Left ventricle myocardium inferior (tissue), 1 donor: ENCODE measurements at places on chromosomes 13 and 19. TPM values are rescaled to one million over a fixed set of nuclear protein-coding genes. Genes with fewer than 3 reads are reported as not detected.

DNA sequence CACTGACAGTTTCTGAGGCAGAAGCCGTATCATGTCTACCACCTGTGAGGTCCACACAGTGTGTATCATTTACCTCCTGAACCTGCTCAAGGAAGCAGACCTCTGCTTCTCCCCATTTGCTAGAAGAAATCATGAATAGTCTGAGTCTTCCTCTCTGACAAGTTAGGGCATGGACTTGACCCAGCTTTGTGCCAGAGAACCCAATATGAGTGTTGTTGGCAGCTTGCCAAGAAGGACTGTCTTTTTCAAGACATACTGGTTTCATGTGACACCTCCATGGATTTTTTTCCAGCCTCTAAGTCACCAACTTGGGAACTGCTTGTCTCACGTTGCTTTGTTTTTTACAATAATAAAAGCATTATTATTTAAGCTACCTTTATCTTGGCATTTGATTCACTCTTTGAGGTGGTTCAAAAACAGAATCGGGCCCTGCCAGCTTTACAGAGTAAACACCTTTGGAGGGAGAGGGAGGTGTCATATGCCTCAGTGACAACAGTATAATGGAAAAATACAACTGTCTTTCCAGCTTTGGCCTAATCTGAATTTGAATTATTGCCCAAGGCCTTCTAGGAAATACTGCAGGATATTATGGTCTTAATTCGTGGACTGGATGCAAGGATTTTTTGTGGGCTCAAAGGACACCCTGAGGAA lies 9.6 kb downstream of the ZNF211 start:
- DNase-seq, result no peak

DNA sequence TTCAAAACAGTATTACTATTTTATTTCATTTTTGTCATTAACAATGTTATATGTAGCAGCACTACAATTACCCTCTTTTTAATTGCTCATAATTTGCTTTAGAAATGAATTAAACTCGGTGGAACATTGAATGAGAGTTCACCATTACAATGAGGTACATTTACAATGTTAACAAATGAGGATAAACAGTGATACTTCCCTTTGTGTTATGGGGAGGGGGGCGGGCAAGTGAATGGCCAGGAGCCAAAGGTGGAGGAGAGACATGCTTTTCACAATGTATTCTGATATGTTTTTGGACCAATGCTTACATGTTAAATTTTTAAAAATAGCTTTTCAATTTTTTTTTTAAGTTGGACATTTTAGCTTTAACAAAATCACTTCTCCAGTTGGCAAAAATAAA lies 34.2 kb downstream of the NALCN start:
- DNase-seq, result no peak

DNA sequence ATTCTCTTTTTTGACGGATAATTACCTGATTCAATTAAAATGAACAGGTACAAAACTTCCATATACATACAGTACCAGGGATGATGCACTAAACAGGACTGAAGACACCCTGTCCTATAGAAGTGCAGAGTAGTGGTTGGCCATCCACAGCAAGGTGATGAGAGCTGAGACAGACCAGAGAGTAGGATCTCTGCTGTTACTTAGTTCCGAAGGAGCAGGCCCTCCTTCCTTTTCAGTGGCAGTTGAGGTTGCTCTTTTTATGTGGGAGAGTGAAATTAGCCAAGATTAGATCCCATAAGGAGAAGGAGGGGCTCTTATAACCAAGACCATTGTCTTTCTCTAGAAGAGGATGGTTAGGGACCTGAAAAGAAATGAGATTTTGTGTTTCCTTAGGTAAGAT lies 4.0 kb downstream of the PDS5B start:
- DNase-seq, result no peak

GRCh38 chr19:16930753-16931152 lies 42.0 kb downstream of the F2RL3 start:
- DNase-seq, result no peak

DNA sequence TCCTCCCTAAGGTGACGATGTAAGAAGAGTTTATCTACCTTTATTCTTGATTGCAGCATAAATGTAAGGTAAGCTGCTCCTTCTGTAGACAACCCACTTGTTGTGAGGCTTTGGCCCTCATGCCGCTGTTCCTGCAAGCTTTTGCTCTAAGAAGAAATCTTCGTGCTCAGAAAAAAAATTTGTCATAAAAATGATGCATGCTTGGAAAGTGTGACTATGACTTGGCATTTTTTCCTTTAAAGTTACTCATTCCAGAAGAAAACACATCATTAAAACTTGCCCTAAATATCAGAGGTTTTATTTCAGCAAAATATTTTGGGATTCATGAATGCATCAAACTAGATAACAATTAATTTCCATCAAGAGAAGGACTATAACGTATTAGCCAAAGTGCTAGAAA lies 39.8 kb downstream of the KCTD12 start:
- no peak for DNase-seq

DNA sequence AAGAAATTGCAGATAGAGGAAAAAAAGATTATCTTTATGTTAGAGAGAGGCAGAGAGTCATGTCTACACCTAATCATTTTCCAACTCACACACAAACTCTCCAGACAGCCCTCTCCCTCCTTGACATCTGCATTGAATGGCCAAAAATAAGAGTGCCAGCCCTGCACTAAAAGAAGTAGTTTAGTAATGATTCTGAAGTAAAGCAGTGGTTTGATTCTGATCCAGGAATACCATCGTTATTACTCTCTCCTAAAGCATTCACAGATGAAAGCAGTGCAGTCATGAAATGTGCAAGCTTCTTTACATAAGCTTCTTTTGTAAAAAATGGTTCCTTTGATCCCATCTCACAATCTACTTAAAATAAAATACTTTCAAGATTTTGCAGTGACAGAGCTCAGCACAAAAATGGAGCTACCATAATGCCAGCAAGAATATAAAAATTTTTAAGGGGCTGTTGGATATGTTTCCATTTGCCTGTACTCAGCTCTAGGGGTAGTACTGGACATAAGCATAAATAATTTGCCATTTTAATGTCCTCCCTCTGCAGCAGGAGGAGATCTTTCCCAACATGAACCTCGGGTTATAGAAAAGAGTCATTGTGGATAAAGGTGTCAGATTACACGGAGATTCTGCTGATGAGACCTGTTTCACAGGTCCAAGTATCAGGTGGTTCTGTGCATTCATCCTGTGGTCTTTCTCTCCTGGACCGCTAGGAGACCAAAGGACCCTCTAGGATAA lies 406.3 kb downstream of the DCT start:
- no peak for DNase-seq

DNA sequence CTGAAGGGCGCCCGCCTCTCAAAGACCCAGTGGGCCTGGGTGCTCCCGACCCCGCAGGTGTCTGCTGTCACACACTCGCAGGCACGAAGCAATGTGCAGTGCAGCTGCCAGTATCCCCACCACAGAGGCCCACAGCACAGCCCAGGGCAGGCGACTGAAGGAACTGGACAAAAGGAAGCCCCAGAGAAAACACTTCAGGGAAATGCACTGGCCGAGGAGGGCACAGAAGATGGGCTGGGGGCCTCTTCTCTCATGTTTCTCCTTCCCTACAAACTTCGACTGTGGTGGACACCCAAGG lies 10.0 kb downstream of the AKAP8 start:
- DNase-seq, result no peak

The TSHZ3 gene
- total RNA-seq, result 2.9 TPM

The FFAR1 gene
- not detected for total RNA-seq

The MEGF8 gene
- 34.3 TPM for total RNA-seq

The LAMP1 gene
- total RNA-seq, result 96.1 TPM

The IL17D gene
- total RNA-seq, result 1.2 TPM
